ENCODE measurements at places on chromosomes 1 and 21. TPM values are rescaled to one million over a fixed set of nuclear protein-coding genes. Genes with fewer than 3 reads are reported as not detected.

GRCh38 chr1:30171537-30172298, 551.7 kb downstream of the MATN1 start:
- DNase-seq, result no peak
- peaks cover 85% of the 10 kb centered on the region for H3K27me3 ChIP-seq
- H3K4me3 ChIP-seq, result no peak overlapping the region
- no peaks in the 10 kb centered on the region for H3K36me3 ChIP-seq
- no peak overlapping the region for H3K27ac ChIP-seq

The DPT gene
- not detected for total RNA-seq

DNA sequence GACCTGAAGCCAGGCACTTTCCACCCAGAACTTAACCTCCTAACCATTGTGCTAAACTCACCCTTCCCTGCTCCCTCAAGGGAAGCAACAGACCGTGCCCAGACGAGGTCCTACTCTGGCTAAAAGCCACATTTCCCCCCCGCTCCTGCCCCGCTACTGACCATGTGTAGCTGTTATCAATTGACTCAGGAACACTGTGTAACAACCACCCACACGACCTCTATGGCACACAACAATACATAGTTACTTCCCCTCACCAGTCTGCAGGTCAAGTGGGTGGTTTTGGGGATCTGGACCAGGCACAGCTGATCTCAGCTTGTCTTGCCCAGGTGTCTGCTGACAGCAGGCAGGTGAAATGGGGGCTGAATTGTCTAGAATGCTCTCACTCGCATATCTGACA, 40.1 kb downstream of the CAMK2N1 start:
- peaks cover 21% of the 10 kb centered on the region for H3K27me3 ChIP-seq
- H3K27ac ChIP-seq, result no peak overlapping the region
- DNase-seq, result no peak
- peaks cover 10% of the 10 kb centered on the region for H3K4me1 ChIP-seq
- H3K36me3 ChIP-seq, result no peaks in the 10 kb centered on the region

DNA sequence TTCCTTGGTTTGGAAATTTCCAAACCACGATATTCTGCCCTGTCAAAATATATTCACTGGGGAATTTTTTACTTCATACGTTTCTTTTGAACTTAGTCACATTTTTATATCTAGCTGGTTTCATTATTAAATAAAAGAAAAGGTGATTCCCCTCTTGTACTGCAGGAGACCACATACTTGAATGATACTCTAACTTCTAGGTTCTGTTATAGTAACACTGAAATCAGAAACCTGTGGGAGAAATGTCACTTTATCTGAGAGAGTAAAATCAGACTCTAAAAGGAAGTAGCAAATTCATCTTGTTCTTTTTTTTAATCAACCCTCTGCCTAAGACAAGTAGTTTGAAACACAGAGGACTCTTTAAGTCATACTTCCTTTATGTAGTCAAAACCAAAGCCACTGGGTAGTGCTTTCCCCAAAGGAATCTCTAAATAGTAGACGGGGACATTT, 34.4 kb downstream of the MRPL39 start:
- no peak for DNase-seq
- no peak overlapping the region for H3K4me3 ChIP-seq
- H3K36me3 ChIP-seq, result peaks cover 4% of the 10 kb centered on the region

GRCh38 chr1:151369621-151370048, 2.9 kb downstream of the SELENBP1 start:
- peaks cover 19% of the 10 kb centered on the region for H3K36me3 ChIP-seq
- no peak overlapping the region for H3K27ac ChIP-seq
- DNase-seq, result no peak
- peaks cover 17% of the 10 kb centered on the region for H3K27me3 ChIP-seq

DNA sequence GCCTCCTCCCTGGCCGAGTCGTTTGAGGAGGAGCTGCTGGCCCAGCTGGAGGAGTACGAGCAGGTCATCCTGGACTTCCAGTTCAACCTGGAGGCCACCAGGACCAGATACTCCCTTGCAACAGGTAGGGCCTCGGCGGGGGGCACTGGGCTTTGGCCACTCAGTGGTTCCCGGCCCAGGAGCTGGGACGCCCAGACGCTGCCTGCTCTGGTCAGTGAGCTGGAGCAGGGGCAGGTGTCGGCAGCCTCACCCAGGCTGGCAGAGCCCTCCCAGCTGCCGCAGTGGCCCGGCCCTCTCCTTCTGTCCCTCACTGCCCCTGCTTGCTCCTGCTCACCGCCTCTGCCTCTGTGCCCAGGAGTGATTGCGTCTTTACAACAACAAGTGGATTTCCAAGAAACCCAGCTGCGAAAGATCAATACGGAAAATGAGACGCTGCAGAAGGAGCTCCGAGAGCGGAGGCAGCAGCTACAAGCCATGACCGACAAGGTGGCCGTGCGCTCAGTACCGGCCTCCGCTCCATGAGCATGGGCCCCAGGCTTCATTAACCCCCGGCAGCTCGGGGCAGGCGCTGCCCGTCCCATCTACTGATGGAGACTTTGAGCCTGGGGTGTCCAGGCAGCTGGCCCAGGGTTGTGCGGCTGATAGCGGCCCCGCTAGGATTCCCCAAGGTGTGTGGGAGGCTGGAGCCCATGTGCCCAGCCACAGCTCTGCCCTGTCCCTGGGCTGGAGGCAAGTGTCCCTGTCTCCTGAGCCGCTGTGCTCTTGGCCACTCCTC, 9.0 kb upstream of the SMIM1 start:
- peaks cover 89% of the 10 kb centered on the region for H3K27me3 ChIP-seq
- no peaks in the 10 kb centered on the region for H3K36me3 ChIP-seq
- H3K4me1 ChIP-seq, result no peaks in the 10 kb centered on the region

DNA sequence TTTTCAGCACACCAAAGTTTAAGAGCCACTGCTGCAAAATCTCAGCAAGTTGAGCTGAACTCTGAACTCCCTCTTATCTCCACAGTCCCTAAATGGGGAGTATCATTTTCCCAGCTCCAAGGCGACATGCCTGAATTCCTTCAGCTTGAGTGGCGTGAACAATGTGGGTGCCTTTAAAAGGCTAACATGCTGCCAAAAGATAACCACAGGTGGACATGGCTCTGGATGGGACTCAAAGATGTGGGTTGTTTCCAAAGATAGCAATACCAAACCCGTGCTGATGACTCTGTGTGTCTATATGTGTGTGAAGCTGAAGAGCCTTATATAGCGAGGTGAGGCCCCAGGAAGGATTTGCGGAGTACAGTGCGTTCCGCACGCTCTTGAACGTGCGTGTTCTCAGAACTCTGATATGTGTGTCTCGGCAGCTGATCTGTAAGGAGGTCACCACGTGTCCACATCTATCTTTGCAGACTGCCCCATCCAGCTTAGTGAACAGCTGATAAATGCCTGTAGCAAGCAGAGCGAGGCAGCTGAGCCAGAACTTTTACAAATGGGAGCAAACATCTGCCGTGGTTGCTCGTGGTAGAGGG, 189.2 kb downstream of the DYRK1A start:
- DNase-seq, result no peak
- H3K27me3 ChIP-seq, result peaks cover 13% of the 10 kb centered on the region
- H3K36me3 ChIP-seq, result no peaks in the 10 kb centered on the region
- no peak overlapping the region for H3K27ac ChIP-seq
- H3K4me1 ChIP-seq, result no peaks in the 10 kb centered on the region

- no peaks in the 10 kb centered on the region for H3K36me3 ChIP-seq
- H3K27ac ChIP-seq, result no peak overlapping the region
- no peak for DNase-seq
- no peak overlapping the region for H3K4me3 ChIP-seq
- H3K4me1 ChIP-seq, result no peaks in the 10 kb centered on the region
- no peaks in the 10 kb centered on the region for H3K27me3 ChIP-seq
Measured at GRCh38 chr1:185603158-185603557, 131.0 kb upstream of the HMCN1 start.

- H3K4me1 ChIP-seq, result no peaks in the 10 kb centered on the region
- no peaks in the 10 kb centered on the region for H3K36me3 ChIP-seq
- no peak for DNase-seq
- no peaks in the 10 kb centered on the region for H3K27me3 ChIP-seq
- H3K27ac ChIP-seq, result no peak overlapping the region
- H3K4me3 ChIP-seq, result no peak overlapping the region
Measured at GRCh38 chr1:102961549-102961948, 146.8 kb downstream of the COL11A1 start.

DNA sequence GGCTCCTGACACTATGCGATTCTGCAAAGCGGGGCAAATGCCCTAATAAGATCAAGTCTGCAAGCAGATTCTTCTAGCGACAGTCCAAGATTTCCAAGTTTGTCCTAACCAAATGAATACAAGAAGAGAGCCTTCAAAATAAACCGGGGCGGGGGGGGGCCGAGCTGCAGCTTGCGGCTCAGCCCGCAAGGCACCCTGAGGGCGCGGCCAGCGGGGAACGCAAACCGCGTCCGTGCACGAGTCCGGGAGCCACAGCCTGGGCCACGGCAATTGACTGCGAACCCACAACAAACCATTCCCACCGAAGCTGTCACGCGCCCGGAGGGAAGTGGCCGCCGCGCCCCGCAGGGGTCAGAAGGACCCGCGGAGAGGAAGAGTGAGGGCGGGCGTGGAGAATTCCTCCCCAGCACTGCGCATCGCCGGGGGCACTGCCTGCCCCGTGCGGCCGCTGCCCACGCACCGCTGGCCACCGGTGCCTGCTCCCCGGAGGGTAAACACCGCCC, 687 bp downstream of the TGFBR3 start:
- peaks cover 34% of the 10 kb centered on the region for H3K36me3 ChIP-seq
- H3K27ac ChIP-seq, result peak overlapping the region; percentile 77
- H3K4me1 ChIP-seq, result peaks cover 40% of the 10 kb centered on the region

DNA sequence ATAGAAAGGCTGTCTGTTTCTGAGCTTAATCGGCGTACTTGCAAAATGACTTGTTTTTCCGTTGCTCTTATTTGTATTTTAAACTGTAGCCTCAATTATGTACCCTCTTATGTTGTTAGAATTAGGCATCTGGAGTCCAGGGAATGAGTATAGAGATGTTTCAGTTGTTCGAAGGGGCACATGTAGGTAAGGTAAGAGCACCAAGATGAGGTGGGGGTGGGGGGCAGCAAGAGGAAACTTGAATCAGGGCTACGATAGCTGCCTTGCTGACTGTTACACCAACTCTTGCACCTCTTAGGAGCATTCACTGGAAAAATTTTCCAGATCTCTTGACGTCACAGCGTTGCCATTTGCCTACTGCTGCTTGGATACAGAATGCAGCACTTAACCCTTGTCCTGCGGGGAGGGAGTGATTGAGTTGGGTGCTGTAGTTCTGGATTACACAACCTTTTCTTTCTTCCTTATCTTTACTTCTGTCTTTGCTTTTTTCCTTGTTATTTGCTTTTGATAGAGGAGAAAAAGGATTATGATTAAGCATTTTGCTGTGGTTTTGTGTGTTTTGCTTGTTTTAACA, 3.2 kb downstream of the ATP1B1 start:
- peaks cover 100% of the 10 kb centered on the region for H3K36me3 ChIP-seq
- DNase-seq, result peak; percentile 90
- peak overlapping the region; percentile 91 for H3K4me3 ChIP-seq
- H3K27ac ChIP-seq, result no peak overlapping the region

GRCh38 chr1:111605576-111605975, 14.0 kb upstream of the RAP1A start:
- H3K36me3 ChIP-seq, result no peaks in the 10 kb centered on the region
- H3K27me3 ChIP-seq, result peaks cover 15% of the 10 kb centered on the region
- H3K4me1 ChIP-seq, result no peaks in the 10 kb centered on the region

The ADAMTS4 gene
- total RNA-seq, result not detected

DNA sequence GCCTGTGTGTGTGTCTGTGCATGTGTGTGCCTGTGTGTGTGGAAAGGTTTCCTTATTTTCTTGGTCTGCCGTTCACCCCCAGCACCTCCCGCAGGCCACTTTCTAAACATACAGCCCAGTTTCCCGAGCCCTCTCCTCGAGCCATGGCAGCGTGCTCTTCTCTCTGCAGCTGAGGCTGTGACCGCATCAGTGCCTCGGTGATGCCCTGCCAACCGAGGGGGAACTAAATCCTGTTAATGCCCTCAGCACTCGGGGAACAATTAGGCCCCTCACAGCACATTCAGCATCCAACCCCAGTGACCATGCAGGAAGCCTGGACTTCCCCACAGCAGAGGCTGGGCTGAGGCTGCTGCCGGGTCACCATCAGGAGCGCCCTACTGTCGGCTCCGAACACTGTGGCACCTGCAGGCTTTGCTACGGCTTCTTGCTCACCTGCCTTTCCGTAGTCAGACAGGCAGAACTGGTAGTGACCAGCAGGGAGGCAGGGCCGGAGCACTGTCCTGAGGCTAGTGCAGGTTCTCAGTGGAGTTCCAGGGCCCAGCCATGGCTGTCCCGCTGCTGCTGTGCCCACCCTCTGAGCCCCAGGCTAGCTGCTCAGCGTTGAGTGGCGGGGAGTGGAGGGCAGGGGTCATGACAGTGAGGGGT, 8.1 kb downstream of the GPR137B start:
- peaks cover 5% of the 10 kb centered on the region for H3K4me1 ChIP-seq
- H3K27me3 ChIP-seq, result no peaks in the 10 kb centered on the region
- no peak overlapping the region for H3K27ac ChIP-seq
- H3K36me3 ChIP-seq, result no peaks in the 10 kb centered on the region
- H3K4me3 ChIP-seq, result no peak overlapping the region
- no peak for DNase-seq

The S100A3 gene
- not detected for total RNA-seq

GRCh38 chr1:231327617-231328016, 10.0 kb downstream of the EXOC8 start:
- no peaks in the 10 kb centered on the region for H3K27me3 ChIP-seq
- no peaks in the 10 kb centered on the region for H3K36me3 ChIP-seq
- no peaks in the 10 kb centered on the region for H3K4me1 ChIP-seq
- DNase-seq, result no peak

DNA sequence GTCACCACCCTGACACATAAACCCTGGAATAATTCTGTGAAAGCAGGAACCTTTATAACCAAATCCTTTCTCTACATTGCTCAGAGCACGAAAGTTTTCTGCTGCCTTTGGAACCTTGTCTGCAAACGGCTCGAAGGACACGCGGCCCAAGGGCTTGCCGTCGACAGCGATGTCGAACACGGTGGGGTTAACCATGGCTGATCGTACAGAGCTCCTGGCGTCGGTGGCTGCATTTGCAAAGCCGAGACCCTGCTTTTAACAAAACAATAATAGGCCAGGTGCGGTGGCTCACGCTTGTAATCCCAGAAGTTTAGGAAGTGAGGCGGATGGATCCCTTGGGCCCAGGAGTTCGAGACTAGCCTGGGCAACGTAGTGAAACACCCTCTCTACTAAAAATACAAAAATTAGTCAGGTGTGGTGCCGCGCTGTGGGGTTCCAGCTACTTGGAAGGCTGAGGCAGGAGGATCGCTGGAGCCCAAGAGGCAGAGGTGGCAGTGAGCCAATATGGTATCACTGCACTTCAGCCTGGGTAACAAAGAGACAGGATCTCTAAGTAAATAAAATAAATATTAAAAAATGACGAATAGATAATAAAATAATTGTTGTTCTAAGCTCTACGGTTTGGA, 2.2 kb upstream of the EIF2B3 start:
- H3K27ac ChIP-seq, result no peak overlapping the region
- peaks cover 9% of the 10 kb centered on the region for H3K4me1 ChIP-seq
- no peak for DNase-seq
- no peak overlapping the region for H3K4me3 ChIP-seq
- H3K36me3 ChIP-seq, result peaks cover 10% of the 10 kb centered on the region

GRCh38 chr1:161039154-161039545, 386 bp upstream of the TSTD1 start:
- H3K4me1 ChIP-seq, result peaks cover 9% of the 10 kb centered on the region
- peaks cover 45% of the 10 kb centered on the region for H3K36me3 ChIP-seq
- peak overlapping the region; percentile 95 for H3K4me3 ChIP-seq
- peak overlapping the region; percentile 45 for H3K27ac ChIP-seq
- H3K27me3 ChIP-seq, result no peaks in the 10 kb centered on the region
- no peak for DNase-seq

The HSD11B1 gene
- not detected for total RNA-seq

- no peaks in the 10 kb centered on the region for H3K36me3 ChIP-seq
- H3K4me1 ChIP-seq, result peaks cover 2% of the 10 kb centered on the region
- H3K27ac ChIP-seq, result no peak overlapping the region
- H3K27me3 ChIP-seq, result peaks cover 35% of the 10 kb centered on the region
- H3K4me3 ChIP-seq, result no peak overlapping the region
Measured at GRCh38 chr1:229383961-229384360, 41.1 kb upstream of the CCSAP start.
